ENCODE measurements at places on chromosomes 3 and 15. TPM values are rescaled to one million over a fixed set of nuclear protein-coding genes. Genes with fewer than 3 reads are reported as not detected.

DNA sequence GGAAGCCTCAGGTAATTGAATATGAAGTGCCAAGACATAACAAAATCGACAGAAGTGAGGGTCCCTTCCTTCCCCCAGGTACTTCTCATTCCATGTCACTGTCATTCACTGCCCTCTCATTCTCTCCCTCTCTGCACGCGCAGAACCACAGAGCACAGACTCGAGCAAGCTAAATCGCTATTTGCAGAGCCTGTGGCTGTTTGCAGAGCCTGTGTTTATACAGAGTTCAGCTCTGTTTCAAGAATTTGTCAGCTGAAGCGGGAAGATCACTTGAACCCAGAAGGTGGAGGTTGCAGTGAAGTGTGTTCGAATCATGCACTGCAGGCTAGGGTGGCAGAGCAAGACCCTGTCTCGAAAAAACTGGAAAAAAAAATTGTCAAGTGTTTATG, 2.5 kb downstream of the VILL start:
- peak; percentile 10 for DNase-seq
- peak overlapping the region; percentile 67 for H3K27ac ChIP-seq
- no peak overlapping the region for H3K4me3 ChIP-seq
- H3K27me3 ChIP-seq, result no peaks in the 10 kb centered on the region
- H3K36me3 ChIP-seq, result no peaks in the 10 kb centered on the region

Gene DPP8
- 46.3 TPM for total RNA-seq

Gene PPARG
- total RNA-seq, result 17.4 TPM

- H3K4me1 ChIP-seq, result no peaks in the 10 kb centered on the region
- no peak overlapping the region for H3K27ac ChIP-seq
- H3K4me3 ChIP-seq, result no peak overlapping the region
- DNase-seq, result no peak
- no peaks in the 10 kb centered on the region for H3K27me3 ChIP-seq
- no peaks in the 10 kb centered on the region for H3K36me3 ChIP-seq
Observed at GRCh38 chr3:136075811-136076210, 110.3 kb downstream of the PPP2R3A start.

- no peak overlapping the region for H3K4me3 ChIP-seq
- no peak overlapping the region for H3K27ac ChIP-seq
- no peaks in the 10 kb centered on the region for H3K27me3 ChIP-seq
Observed at GRCh38 chr3:130242850-130243569, 102.5 kb upstream of the COL6A5 start.

Gene ENTPD3
- 0.88 TPM for total RNA-seq

Gene BRPF1
- total RNA-seq, result 36.0 TPM

DNA sequence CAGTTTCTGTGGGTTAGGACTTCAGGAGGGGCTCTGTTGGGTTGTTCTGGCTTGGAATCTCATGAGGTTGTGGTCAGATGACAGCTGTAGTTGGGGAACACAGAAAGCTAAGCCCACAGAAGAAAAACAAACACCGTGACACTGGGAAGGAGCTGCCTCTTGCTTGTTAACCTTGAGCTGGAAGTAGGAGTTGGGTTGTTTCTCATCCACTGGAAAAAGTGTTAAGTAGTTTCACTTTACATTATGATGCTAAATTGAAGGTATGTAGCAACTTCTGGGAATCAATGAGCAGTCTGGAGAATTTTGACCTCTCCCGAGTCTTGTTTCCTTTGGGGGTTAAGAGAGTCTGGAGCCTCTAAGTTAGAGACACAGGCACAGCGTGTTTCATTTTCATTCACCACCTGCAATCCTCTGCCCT, 20.4 kb downstream of the HACD3 start:
- no peak for DNase-seq
- H3K27ac ChIP-seq, result no peak overlapping the region
- no peaks in the 10 kb centered on the region for H3K27me3 ChIP-seq
- H3K4me3 ChIP-seq, result no peak overlapping the region
- H3K36me3 ChIP-seq, result no peaks in the 10 kb centered on the region
- H3K4me1 ChIP-seq, result no peaks in the 10 kb centered on the region

Gene A4GNT
- not detected for total RNA-seq

Gene SNTN
- not detected for total RNA-seq

DNA sequence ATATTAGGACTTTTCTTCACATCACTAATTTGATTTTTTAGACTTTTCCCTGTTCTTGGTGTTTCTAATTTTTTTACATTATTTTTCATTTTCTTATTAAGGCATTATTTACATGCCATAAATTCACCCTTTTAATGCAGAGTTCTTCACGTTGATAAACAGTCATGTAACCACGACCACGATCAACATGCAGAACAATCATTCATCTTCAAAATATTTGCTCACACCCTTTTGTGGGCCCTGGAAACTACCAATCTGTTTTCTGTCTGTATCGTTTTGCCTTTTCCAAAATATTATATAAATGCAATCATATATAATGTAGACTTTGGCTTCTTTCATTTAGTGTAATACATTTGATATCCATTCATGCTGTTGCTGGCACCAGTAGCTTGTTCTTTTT, 48.7 kb downstream of the ARRDC4 start:
- H3K27ac ChIP-seq, result no peak overlapping the region
- no peaks in the 10 kb centered on the region for H3K36me3 ChIP-seq
- H3K4me1 ChIP-seq, result no peaks in the 10 kb centered on the region
- no peaks in the 10 kb centered on the region for H3K27me3 ChIP-seq
- no peak overlapping the region for H3K4me3 ChIP-seq
- no peak for DNase-seq

Gene IL17RB
- total RNA-seq, result not detected

Gene MESP1
- 6.5 TPM for total RNA-seq
